ENCODE measurements at places on chromosomes 2 and 18.

DNA sequence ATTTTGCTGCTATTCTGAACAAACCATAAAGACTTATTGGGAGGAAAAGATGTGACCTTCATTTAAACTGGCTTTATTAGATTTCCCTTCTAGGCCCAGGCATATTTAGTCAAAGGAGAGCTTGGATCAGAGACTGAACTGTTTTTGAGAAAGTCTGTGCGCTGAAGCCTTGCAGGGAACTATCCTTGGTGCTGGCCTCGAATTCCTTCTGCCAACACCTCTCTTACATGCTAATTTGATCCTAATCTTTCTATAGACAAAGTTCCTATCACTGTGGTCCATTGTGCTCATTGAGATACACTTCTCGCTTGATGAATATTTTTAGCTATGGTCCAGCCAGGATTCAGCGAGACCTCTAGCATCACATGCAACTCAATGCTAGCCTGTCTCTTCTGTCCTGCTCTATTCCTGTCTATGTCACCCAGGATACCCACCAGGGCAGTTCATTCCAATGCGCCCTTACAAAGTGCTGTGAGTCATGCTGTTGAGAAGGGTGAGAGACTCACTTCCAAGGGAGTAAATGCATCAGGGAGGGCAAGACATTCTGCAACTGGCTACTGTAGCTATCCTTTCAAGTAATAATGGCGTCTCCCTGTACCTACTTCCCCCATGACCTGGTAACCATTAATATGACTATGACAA lies 356.7 kb upstream of the LYPD1 start:
- DNase-seq = no peak

- DNase-seq = no peak
Observed at GRCh38 chr2:86562485-86562921, 740 bp downstream of the CHMP3 start.

GRCh38 chr2:211875488-211875887 lies 663.1 kb downstream of the ERBB4 start:
- no peak for DNase-seq

- no peak for DNase-seq
Observed at GRCh38 chr2:237833546-237833945, 25.9 kb upstream of the RAMP1 start.

- no peak for DNase-seq
Observed at GRCh38 chr2:236964291-236964690, 121.4 kb upstream of the COPS8 start.

DNA sequence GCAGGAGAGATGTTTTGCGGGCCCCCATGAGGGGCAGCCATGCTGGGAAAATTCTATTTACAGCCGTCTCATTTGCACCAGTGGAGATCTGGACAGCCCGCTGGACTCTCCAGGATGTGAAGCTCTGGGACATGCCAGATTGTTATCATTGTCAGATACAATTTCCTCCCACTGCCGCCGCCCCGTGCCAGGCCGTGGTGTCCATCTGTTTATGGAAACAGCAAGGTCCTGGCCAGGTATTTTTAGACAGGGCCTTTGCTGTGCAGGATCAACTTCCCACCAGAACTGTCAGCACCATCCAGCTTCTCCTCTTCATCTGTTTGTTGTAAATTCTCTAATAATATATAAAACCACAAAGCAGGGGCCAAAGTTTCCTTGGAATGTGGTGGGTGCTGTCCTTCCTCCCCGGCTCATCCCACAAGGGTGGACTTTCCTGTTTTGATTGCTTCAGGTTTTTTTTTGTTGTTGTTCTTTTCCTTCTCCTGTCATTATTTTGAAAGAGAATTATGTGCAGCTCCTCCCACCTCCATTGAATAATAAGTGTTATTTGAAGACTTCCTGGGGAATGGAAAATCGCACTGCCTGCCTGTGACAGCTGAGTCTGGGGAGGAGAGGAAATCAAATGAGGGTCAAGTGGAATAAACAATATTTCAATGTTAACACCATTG lies 398.1 kb downstream of the TNS1 start:
- DNase-seq = no peak

DNA sequence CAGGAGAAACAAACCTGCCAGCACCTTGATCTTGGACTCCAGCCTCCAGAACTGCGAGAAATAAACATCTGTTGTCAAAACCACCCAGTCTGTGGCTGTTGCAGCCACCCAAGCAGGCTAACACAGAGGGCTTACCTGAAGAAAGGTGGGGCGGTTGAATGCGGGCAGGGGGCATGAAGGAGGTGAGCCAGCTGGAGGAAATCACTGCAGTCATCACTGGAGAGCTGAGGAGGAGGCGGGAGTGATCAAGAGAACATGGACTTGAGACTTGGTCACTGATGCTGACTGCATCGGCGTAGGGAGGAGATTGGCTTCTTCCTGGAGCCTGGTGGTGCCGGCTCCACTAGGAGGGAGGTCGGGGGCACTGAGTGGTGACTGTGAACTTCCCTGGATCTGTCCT lies 14.6 kb upstream of the ARMC9 start:
- no peak for DNase-seq

DNA sequence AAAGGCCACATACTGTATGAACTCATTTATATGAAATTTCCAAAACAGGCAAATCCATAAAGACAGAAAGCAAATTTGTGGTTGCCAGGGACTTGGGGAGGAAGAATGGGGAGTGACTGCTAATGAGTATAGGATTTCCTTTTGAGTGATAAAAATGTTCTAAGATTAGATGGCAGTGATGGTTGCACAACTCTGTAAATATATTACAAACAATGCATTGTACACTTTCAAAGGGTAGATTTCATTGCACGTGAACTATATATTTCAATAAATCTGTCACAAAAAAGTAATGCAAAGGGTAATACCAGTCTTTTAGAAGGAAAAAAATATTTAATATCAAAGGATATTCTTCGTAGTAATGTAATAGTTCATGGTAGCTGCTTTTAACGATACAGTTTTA lies 63.7 kb upstream of the PROKR1 start:
- DNase-seq = no peak

DNA sequence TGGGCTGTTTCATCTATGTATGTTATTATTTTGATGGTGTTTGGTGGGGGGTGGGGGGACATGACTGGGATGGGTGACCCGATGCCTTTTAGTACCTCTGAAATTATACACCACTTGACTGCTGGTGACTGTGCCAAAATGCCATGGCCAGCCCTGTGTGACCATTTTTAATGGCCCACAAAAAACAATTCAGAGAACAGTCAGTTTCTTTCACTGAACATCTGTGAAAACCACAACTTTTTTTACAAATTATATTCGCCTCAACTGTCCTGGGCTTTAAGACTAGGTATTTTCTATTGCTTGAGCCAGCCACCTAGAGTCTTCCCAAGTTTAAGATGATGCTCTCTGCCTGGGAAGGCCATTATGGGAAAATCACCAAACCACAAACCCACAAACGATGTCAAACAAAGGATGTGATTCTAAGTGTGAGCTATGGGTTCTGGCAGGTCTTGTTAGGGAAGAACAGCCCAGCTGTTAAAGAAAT lies 33.9 kb downstream of the FN1 start:
- no peak for DNase-seq

DNA sequence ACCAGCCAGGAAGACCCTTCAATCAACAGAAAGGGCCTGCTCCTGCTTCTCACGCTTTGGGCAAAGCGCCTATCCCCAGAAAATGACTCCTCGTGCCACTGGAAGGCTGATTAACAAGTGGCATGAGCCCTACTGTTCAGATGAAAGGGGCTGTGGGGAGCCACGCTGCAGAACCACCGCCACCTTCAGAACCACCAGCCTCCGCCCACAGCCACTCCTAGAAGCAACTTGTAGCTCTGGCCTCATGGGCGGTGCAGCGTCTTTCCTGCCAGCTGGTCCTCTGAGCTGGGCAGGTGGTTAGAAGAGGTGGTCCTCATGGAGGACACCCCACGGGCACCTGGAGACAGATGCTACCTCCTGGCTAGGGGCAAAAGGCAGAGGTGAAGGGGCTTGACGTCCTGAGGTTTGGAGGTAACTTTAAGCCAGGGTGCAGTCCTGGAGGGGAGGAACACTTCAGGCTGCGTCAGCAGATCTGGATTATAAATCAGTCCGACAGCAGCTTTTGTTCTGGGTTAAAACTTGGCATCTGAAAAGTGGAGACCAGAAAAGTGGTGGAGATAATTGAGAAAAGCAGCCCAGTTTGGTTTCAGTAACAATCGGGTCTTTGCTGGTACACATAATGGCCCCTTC lies 861 bp upstream of the SEMA4C start:
- no peak for DNase-seq

DNA sequence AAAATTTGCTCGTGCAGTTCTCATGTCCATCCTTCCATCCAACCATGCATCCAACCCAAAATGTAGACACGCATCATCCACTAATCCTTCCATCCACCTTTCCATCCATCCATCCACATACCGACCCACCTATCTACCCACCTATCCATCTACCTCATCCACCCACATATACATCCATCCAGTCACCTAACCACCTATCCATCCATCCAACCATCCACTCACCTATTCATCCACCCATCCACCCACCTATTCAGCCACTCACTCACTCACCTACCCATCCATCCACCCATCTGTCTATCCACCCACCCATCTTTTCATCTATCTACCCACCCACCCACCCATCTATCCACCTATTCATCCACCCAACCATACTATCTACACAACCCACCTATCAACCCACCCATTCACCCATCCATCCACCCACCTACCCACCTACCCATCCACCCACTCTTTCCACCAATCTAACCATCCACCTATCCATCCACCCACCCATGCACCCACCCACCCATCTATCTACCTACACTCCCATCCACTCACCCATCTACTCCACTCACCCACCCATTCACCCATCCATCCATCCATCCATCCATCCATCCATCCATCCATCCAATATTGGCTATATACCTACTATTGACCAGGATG lies 94.3 kb downstream of the VAPA start:
- no peak for DNase-seq

DNA sequence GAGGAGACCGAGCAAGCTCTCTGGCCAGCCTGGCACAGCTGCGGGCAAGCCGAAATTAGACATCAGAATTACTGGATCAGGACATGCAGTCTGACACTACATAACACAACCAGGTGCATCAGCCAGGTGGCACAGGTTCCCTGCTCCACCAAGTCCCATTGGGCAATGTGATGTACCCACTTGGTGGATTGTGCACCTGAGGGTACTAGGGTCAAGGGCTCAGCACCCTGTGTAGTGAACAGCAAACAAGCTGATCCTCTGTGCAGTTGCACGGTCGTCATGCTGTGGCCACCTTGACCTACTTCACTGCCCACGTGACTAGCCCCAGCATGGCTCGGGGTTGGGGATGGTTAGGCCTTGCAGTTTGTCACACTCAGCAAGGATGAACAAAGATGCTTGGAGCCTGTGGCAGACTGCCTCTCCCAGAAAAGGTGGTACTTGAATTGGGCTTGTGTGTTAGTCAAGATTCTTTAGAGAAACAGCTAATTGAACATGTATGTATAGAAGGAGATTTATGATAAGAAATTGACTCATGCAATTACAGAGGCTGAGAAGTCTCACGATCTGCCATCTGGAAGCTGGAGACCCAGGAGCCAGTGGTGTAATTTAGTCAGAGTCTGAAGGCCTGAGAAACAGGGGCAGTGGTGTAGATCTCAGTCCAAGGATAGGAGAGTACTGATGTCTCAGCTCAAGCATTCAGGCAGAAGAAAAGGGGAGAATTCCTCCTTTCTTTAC lies 71.4 kb upstream of the TMEM87B start:
- DNase-seq = no peak

DNA sequence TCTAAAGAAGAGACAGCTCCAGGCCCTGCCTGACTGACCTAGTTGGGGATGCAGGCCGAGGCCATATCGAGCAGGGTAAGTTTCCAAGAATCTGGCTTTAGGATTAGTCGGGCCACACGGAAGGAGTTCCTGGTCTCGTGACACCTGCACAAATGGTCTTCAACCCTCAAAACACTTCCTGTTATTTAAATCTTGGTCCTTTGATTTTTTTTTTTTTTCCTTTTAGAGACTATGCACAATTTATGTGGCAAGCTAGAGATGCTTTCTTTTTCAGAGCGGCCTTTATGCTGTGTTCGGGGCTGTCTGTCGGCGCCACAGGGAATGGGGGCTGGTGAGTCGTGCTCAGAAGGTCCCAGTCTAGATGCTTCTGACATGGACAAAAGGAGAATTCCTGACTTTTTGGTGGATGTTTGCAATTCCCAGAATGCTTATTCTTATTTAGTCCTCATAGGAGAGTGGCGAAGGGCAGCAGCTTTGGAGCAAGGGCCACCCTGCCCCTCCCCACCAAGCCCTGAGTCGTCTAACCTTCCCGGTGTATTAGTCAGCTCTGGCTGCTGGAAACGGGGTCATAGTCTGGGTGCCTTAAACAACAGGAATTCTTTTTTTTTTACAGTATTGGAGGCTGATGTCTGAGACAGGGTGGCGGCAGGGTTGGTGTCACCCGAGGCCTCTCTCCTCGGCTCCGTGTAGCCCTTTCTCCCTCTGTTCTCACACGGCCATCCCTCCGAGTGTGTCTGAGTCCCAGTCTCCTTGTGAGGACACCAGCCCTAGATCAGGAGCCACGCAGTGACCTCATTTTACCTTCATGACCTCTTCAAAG lies 27.4 kb downstream of the HPCAL1 start:
- no peak for DNase-seq

GRCh38 chr2:72745679-72746368 lies 80.0 kb downstream of the EXOC6B start:
- peak; percentile 25 for DNase-seq

DNA sequence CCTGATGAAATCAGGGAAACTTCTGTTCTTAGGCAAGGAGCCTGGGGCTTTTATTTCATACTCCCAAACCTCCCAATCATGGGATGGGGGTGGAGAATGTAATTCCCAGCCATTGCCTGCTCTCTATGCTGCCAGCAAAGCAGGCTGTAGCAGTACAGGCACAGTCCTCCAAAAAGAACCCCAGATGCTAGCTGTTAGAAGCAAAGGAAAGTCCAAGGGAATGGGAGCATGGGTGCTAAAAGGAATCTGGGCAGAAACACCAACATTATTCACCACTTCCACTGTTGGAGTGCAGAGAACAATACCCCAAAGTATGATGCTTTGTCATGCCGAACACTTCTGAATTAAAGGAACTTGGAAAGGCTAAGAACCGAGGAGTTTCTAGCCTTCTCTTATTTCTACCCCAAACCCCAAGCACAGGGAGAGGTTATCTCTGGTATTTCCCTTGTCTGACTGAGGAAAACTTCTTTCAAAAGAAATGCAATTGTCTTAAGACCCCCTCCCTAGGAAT lies 24.7 kb downstream of the MDH1 start:
- DNase-seq = no peak

- DNase-seq = no peak
Observed at GRCh38 chr2:174606336-174606735, 8.7 kb upstream of the WIPF1 start.

GRCh38 chr2:152950126-152950525 lies 231.7 kb downstream of the ARL6IP6 start:
- DNase-seq = no peak

DNA sequence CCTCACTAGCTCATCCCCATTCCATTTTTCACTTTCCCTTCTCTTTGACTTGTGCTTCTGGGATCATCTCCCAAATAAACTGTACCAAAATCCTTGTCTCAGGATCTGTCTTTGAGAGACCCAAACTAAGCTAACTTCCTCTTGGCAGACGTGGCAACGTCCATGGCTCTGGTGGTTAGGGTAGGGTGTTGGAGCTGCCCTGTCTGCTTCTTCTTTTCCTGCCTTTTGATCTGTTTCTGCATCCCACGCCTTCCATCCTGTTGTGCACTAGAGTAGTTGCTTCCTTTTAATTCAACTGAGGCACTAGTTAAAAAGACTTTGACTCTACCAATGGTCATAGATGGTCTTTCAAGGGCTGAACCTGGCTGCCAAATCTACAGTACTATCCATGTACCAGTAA lies 5.5 kb upstream of the MAP4K4 start:
- DNase-seq = no peak
